ENCODE measurements at places on chromosomes 5 and 9.

- no peak for DNase-seq
Measured at GRCh38 chr5:38888041-38888440, 42.2 kb downstream of the OSMR start.

DNA sequence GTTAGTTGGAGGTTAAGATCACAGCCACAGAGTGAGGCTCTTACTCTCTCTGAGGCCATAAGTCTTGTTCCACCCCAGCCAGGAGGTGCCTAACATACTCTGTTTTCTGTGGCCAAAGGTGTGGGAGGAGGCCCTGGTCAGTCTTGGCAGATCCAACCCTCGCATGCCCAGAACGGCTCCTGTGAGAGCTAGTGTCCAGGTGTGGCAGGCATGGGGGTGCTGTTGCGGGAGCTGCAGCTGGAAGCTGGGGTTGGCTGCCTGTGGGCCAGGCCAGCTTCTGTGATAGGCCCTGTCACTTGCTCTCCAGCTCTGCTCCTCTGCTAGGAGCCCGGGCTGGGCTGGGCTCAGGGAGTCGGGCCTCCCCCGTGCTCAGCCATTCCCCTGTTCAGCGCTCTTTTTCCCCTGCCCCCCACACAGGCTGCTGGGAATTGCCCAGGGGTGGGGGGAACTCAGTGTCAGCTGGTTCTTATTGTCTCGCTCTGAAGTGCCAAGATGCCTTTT, 31.6 kb downstream of the IER5L start:
- no peak for DNase-seq

DNA sequence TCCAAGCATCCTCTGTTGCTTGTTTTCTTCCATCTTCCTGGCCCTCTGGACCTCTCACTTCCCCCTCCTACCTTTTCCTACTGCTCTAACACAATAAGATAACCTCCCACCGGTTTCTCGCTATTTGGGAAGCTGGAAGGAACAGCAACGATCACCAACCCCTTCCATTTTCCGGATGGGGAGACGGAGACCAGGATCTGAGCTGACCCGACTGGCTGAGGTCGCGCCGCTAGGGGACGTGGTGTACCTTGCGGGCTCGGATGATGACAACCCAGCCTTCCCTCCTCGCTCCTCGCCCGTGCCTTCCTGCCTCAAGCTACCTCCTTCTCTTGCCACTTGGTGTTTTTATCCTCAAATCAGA, 1.9 kb downstream of the LPAR1 start:
- DNase-seq = no peak

- DNase-seq = no peak
Measured at GRCh38 chr9:12846035-12846434, 71.2 kb downstream of the LURAP1L start.

- DNase-seq = no peak
Measured at GRCh38 chr5:140398379-140398811, 3.2 kb upstream of the ANKHD1 start.

- no peak for DNase-seq
Measured at GRCh38 chr9:123000371-123001068, 32.9 kb upstream of the GPR21 start.

DNA sequence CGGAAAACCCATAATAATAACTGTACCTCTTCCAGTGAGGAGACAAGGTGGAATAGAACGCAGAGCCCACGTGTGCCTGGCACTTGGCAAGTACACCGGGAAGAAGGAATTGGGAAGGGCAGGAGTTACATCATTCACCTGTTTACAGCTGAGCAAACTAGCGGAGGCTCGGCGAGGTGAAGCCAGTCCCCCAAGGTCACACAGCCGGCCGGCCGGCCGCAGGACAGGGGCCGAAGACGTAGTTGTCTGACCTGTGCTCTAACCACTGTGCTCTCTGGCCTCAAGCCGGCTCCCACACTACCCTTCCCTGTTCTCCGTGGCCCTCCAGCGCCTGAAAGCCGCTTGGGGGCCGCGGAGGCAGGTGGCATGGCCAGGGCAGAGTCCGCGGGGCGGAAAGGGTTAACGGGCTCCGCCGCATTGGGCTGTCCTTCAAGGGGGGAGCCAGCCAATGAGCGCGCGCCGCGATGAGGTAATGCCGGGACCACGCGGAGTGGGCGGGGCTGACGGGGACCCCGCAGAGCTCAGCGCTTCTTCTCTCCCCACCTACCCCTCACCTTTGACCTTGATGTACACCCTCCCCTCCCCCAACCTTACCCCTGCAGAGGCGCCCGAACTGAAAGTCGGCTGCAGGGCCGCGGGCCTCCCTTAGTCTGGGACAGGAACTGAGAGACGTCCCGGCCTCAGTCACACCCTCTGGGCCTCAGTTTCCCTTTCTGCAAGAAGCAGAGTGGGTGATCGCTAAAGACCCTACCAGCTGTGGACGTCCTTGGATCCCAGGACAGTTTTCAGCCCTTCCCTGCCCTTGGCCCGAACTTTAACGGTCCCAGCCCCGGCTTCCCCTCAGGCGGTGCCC, 125.1 kb downstream of the C9orf50 start:
- DNase-seq = peak; percentile 89

DNA sequence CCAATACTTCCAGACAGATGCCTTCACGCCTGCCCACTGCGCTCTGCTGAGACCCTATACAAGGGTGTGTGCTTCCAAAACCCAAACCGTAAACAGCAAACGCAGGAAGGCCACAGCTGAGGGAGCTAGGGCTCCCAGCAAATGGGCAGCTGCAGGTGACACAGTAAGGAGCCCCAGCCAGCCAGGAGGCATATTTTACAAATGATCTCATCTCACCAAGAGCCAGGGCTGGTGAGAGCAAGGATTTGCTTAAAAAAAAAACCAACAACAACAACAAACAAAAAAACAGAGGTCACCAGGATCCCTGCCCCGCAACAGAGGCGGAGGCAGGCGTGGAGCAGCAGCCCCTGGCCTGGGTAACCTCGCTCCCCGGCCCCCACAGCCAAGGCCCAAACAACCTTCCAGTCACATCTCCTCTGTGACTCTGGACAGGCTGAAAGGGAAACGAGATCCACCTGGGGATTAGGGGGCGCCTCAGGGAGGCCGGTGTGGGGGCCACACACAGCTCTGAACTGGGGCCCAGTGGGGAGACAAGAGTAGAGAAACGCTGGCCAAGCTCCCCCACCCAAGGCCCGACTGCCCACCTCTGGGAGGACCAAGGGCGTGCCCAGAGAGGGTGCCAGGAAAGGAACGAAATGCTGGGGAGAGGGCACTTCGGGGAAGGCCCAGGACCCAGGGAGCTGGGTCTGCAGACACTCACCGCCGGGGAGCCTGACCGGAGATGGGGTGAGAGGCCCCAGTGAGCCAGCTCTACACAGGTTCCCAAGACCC, 3.3 kb downstream of the NACC2 start:
- no peak for DNase-seq

DNA sequence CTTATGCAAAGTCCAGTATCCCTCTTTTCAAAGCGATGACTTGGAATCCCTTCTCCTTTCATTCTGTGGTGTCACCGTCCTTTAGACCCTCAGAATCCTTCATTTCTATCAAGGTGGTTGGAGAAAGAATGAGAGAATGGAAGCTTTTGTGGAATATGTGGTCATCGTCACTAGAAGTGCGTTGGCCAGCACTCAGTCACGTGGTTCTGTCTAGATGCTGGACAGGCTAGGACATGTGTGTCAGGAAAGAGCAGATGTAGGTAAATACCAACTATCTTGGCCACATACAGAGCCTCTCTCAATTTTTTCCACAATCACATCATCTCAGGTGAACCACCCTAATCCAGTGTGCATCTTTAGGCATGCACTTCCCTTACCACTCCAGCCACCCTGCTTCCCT, 206.0 kb downstream of the ARRDC3 start:
- DNase-seq = no peak

- DNase-seq = no peak
Measured at GRCh38 chr5:94445726-94446125, 172.7 kb downstream of the KIAA0825 start.

GRCh38 chr9:16950051-16950450, 79.6 kb upstream of the BNC2 start:
- DNase-seq = no peak

DNA sequence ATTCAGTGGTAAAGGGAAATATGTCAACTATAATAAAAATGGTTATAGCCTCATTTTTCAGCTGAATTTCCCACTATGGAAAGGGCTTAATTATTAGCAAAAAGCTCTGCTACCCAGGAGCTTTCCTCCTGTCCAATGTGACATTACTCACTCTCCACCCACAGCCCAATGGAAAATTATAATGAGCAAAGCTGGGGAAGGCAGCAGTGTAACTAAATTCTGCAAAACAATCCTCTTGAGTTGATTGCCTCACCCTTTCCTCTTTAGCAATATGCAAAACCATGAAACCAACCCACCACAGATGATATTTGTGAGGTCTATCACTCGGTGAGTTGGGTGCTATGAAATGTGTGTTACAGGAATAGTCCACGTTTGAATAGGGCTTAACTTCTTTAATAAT, 14.0 kb upstream of the PLPPR1 start:
- no peak for DNase-seq

- DNase-seq = no peak
Measured at GRCh38 chr9:134476272-134476941, 150.2 kb downstream of the RXRA start.

GRCh38 chr5:137761566-137761965, 7.4 kb upstream of the HNRNPA0 start:
- DNase-seq = no peak

DNA sequence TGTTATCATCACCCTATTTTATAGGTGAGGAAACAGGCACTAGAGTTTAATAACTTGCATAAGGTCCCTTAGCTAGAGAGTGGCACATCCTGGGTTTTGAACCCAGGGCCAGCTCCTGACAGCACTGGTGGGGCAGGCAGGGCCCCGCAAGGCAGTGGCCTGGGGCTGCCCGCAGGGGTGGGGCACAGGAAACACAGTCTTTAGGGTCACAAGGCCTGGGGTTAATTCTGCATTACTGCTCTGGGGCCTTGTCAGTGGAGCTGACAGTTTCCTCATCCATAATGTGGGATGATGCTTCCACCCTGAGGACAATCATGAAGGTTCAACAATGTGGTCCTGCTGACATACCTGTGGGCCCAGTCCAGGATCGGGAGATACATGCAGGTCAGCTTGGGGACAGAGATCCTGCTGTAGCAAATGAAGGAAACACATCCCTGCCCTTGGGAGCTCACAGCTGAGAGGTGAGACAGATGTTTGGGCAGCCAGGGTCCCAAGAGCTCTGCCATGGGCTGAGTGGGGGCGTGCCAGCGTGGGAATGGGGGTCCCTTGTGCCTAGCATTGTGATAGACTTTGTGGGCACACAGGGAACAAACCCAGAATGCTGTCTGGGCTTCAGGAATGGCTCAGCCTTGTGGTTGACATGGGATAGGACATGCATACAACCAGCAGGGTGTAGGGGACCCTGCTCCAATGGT, 14.7 kb downstream of the FGF18 start:
- no peak for DNase-seq

GRCh38 chr9:128254855-128255759, 20.7 kb downstream of the GOLGA2 start:
- DNase-seq = peak; percentile 58

DNA sequence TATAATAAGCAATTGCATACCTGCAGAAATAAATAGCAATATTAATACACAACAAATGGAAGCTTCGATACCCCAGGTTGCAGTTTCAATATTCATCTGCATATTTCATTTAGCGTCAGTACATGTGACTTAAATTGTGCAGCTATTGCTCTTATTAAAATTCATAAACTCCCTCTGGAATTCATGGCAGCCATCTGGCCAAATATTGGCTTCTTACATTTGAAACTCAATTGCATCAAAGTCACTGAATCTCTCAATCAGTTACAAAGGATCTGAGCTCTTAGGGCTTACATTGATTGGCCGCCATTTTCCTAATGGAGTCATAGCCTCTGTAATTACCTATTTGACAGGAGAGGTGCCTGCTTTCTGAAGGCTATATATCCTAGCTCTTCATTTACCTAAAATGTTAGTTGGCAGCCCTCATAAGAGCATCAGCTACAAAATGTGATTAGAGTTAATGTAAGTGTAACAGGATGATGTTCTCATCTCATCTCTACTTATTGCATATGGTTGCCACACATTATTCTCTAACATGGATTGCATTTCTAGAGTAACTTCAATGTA, 453.5 kb downstream of the CAAP1 start:
- no peak for DNase-seq

- peak; percentile 83 for DNase-seq
Measured at GRCh38 chr9:7976167-7976755, 176.7 kb upstream of the DMAC1 start.

DNA sequence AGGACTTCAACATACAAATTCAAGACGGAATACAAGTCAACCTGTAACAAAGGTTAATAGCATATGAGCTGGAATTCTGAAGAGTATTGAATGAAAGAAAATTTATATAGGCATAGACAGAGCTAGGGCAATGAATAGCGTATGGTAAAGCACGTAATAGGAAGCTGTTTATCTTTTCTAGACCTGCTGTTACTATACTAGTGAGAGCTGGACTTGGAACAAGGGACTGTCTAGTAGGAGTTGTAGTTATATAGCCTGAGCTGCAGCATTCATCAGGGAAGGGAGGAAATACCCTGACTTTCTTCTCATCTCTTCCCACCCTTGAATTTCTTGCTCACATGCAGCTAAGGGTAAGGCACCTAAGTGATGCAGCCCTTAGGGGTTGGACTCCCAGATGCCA, 67.5 kb upstream of the PRLR start:
- no peak for DNase-seq

GRCh38 chr9:88952086-88952615, 39.1 kb upstream of the S1PR3 start:
- no peak for DNase-seq

DNA sequence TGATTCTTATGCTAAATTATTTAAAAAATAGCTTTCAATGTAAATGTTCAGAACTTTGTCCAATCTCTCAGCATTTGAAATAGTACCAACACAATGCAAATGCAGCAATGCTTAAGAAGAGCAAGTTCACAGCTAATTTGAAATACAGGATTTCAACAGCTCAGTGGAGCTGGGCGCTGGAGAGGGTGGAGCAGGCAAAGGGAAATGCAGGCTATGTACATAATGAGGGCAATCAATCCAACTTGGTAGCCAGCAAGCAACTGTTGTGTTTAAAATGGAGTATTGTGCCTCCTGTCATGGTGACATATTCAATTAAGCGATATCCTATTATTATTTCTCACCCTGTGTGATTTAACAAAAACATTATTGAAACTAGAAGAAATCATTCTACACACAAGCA, 568.8 kb downstream of the PSAT1 start:
- DNase-seq = no peak

DNA sequence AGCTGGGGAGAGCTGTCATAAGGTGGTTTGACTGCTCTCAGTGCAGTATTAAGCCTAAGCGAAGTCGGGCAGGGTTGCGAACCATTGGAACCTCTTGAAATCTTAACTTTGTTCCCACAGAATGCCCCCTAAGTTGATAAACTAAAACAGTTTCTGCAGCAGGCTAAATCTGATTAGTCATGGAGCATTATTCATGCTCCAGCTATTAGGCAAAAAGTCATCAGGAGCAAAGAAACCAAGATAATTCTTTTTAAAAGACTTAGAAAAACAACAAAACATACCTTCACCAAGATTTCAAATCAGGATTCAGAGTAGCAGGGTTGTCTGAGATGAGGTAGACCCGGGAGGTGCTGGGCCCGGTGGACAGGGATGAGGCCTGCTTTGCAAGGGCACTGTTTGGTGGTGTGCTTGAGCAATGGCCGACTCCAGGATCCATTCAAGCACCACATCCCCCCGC, 69.9 kb upstream of the PLPP1 start:
- no peak for DNase-seq
